Activated naive CD4-positive, alpha-beta T cell treated with Interleukin-2 at 50 U/mL for 16 hours (primary cell): ENCODE measurements at places on chromosomes 16 and 17.

GRCh38 chr16:27431773-27432532 lies 30.0 kb downstream of the IL21R start:
- no peak for DNase-seq

GRCh38 chr16:20598832-20599469 lies 22.8 kb upstream of the ACSM2B start:
- no peak for DNase-seq

- DNase-seq = no peak
Observed at GRCh38 chr16:2596747-2597559, 59.1 kb downstream of the PDPK1 start.

DNA sequence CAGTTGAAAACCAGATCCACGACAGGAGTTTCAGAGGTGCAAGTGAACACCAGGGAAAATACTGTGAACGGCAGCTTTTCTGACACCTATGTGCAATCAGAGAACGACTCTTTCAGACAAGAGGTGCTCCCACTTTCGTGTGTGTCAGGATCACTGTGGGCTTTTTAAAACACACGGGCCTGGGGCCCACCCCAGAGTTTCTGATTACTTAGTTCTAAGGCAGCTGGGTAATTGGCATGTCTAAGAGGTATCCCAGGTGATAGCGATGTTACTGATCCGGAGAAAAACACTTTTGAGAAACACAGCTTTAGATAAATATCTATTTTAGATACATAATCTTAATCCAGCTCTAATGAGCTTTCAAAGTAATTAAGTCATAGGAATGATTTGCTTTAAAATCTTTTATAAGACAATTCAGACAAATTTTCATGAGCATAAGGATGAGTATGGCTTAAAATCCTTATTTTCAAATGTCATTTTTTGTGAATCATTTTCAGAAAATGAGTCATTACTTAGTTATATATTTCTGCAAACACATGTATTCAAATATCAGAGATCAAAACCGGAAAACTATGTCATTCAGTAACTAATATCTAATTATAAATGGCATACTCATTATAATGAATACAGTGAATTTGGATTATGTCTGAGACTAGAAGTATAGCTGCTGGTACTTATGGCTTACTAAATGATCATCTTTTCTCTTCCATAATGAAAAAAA lies 217.9 kb upstream of the PSMD7 start:
- no peak for DNase-seq

- peak; percentile 10 for DNase-seq
Observed at GRCh38 chr16:50395763-50396710, 27.2 kb upstream of the BRD7 start.

DNA sequence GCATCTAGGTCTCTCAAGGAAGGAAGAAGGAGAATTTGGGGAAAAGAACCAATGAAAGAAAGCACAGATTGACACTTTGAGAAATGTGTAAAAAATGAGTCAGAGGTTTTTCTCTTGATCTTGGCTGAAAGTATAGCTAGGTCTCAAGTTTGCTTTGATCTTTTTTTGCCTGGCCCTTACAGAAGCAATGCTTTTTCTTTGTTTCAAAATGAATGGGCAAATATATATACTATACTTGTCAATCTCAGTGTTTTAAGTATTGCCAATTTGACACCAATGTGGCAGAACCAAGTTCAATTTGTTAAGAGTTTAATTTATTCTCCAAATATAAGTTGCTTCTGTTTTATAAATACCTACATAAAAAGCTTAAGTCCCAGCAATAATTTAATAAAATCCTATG lies 119.6 kb downstream of the PPM1E start:
- no peak for DNase-seq

DNA sequence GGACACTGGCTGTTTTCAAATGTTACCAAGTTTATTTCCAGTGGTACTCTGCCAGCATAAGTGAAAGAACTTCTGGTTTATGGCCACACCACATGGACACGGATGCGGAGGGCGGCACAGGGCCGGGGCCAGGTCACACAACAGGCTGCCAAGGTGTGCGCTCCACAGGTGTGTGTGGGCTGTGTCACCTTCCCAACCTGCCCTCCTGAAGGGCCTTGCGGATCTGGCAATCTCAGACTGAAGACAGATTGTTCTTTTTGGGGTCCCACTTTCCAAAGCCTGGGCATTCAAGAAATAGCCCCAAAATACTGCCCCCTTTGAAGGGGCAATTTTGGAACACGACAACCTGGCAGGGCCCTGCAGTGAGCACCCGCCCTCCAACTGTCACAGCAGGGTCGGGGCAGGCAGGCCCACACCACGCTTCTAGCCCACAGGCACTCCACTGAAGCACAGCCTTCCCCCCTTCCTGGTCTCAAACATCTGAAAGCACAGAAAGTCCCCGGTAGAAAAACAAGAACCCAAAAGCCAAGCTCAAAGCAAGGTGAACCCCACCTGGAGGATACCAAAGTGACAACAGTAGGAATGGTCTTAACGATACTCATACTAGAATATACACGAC lies 3.5 kb downstream of the CSNK1D start:
- DNase-seq = no peak

- no peak for DNase-seq
Observed at GRCh38 chr16:82241469-82242052, 71.5 kb upstream of the MPHOSPH6 start.

DNA sequence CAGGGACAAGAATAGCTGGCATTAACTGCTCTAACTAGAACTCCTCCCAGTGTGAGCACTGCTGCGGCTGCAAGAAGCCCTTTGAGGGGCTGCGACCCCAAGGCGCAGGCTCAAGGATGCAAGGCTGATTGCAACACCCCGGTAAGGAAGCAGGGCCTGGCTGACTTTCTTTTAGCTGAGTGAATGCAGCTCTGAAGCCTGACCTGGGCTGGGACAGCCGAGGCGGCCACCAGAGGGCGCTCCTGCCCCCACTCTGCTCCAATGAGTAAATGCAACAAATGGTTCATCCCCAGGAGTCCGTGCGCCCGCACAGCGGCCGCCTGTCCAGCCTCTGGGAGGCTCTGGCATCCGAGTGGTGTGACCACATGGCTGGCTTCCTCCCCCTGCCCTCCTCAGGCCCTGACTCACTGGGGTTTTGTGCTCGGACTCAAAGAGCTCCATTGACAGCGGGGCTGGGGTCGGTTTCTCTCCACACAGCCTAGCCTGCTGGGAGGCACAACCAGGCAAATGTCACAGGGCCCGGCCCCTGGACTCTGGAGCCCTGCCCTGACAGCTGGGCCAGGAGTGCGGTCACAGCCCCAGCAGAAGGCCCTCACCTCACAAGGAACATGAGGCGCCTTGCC lies at the start of gene SMIM5:
TSS of gene SMIM5 (plus strand) at position 572 of the 623 bp plus-strand sequence. CDS start 6,768 bp downstream, outside the sequence.
- peak; percentile 83 for DNase-seq

- no peak for DNase-seq
Observed at GRCh38 chr17:46910179-46910927, 12.6 kb upstream of the GOSR2 start.

DNA sequence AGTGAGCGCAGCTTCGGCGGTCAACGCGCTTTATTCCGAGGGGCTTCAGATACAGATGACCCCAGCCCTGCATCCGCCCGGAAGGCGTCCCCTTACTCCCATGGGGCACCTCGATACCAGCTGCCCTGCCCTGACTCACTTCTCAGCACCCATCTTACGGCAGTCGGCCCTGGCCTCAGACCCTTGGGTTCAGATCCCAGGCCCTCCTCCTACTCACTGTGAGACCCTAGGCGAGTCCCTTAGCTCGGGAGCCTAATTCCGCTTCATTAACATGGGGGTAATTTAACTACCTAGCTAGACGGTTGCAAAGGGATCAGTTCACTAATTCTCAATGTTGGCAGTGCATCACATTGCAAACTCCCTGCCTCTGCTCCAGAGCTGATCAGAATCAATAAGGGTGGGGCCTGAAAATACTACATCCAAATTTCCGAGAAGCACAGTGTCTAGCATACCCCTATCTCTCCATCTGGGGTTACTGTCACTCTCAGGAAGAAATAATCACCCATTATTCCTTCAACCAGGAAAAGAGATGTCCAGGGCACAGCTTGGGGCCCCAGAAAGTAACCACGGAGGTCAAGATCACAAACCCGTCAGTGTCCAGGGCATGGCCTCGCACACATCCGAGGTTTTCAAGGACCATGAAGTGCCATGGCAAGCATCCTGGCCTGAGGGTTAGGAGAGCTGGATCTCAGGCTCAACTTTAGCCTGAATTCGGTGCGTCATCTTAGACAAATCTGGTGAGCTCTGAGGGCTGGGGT lies 415 bp upstream of the FLOT2 start:
- no peak for DNase-seq

- peak; percentile 56 for DNase-seq
Observed at GRCh38 chr17:82228278-82228841, 482 bp upstream of the SLC16A3 start.

GRCh38 chr16:50548125-50548908 lies at the start of gene NKD1:
TSS of gene NKD1 (plus strand) at chr16:50548396. CDS start at chr16:50548554, 158 bp downstream.
- peak; percentile 68 for DNase-seq

GRCh38 chr17:4887581-4887980 lies 11.8 kb upstream of the C17orf107 start:
- no peak for DNase-seq

DNA sequence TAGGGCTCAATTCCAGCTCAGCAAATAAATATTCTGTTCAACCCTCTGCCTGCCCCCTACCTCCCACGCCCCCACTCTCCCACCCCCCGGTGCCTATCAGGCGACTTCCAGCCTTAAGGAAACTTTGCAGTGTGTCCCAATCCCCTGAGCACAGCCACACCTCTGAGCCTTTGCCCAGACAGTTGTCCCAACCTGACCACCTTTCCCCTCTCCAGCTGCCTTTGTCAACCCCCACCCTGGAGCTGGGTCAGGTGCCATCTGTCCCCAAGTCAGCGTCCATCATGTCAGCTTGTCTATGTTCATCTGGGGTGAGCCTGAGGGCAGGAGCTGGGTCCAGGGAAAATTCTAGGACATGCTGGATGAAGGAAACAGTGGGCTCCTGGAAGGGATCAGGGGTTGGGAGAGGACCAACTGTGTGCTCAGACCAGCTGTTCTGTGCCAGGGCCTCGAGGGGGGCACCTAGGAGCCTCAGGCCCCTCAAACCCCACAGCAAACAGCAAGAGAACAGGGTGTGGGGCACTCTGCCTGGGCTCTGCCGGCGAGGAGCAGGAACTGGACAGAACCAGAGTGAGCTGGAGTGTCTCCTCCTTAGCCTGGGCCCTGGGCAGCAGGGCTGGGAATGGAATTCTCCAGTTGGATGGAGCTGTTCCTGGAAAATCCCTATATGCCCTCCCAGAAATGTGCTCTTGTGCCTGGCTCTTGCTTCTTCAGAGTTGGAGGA lies 17.8 kb downstream of the CDH16 start:
- no peak for DNase-seq

GRCh38 chr16:46882940-46883307 lies 1.2 kb upstream of the GPT2 start:
- DNase-seq = no peak

DNA sequence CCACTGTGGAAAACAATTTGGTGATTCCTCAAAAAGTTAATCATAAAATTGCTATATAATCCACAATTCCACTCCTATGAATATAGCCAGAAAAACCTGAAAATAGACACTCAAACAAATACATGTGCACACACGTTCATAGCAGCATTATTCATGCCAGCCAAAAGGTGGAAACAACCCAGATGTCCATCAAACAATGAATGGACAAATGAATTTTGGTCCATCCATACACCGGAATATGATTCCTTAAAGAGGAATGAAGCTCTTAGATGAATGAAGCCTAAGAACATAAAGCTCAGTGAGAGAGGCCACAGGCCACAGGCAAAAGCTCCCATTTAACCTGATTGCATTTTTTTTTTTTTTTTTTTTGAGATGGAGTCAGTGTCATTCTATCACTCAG lies 114.6 kb upstream of the TNRC6C start:
- no peak for DNase-seq

GRCh38 chr17:42809250-42809649 lies 10.6 kb downstream of the CNTD1 start:
- DNase-seq = no peak

GRCh38 chr16:52366983-52367382 lies 180.0 kb downstream of the TOX3 start:
- no peak for DNase-seq

DNA sequence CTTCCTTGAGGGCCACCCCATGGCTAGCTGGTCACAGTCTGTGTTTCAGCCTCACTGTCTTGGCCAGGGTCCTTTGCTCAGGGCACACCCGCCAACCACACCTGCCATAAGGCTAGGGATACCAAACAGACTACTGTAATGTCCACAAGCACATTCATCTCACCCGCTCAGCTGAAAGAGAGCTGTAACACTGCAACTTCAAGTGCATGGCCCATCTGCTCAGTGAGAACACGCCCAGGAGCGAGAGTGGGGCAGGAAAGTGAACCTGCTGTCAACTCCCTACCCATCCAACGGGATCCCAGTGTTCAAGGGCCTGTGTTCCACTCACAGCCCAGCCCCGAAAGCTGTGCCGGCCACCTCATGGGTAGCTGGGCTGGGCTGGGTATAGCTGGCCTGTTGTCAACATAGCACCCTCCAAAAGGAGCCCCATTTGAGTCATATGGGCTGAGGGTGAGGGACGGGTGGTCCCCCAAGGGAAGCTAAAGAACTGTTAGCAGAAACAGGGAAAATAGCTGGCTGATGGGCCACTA lies 55.7 kb downstream of the SCNN1B start:
- DNase-seq = no peak

- no peak for DNase-seq
Observed at GRCh38 chr17:16976725-16977550, 5.0 kb upstream of the TNFRSF13B start.

GRCh38 chr17:35666967-35667532 lies 64.4 kb upstream of the RASL10B start:
- DNase-seq = no peak

DNA sequence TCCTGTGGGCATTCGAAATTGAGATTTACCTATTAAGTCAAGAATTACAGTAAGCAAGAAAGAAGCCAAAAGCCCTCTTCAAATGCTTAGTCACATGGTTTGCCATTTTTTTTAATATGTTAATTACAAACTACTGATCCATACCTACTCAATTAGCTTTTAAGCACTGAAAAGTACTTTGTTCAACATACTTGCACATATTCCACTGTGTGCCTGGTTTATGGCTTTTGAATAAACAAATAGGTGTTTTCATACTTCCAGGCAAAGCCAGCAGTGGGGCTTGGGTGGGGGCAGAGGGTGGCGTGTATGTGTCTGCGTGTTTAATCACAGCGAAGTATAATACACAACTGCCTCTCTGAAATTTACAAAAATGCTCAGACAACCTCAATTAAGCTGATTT lies 51.4 kb downstream of the GAS7 start:
- no peak for DNase-seq

GRCh38 chr17:62627904-62628633 lies 599 bp downstream of the MRC2 start:
- DNase-seq = peak; percentile 53

- no peak for DNase-seq
Observed at GRCh38 chr16:81779536-81780320, 637 bp downstream of the PLCG2 start.

DNA sequence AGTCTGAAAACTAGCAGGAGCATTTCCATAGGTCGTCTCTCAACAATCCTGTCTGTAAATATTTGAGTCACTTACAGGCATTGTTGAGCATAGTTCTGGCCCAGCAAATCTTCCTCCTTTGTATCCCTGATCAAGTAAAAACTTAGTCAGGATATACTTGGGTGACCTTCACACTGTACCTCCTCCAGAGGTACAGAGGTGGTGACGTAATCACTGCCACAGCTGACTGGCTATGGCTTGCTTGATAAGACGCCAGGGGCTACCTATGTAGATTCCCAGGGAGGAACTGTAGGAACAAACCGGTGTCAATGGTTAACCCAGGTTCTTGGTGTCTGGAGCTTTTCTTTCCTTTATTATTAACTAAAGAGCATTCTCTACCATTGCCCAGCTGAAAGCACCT lies at the start of gene KCNJ16:
TSS of gene KCNJ16 (plus strand) at position 270 of the 400 bp plus-strand sequence. CDS start 56,863 bp downstream, outside the sequence.
- no peak for DNase-seq

- no peak for DNase-seq
Observed at GRCh38 chr17:65718601-65719000, 157.2 kb upstream of the AXIN2 start.

GRCh38 chr16:87728026-87728425 lies 37.8 kb downstream of the KLHDC4 start:
- DNase-seq = no peak
